NCI-H1105 (cell line): ENCODE measurements at places on chromosomes 5 and 9.

- no peak for DNase-seq
Observed at GRCh38 chr9:118959366-118959765, 409.9 kb downstream of the BRINP1 start.

GRCh38 chr9:81777482-81777881 is 88.1 kb upstream of the TLE1 start:
- DNase-seq = no peak

GRCh38 chr5:137142764-137143605 is 356.1 kb downstream of the SPOCK1 start:
- no peak for DNase-seq

- DNase-seq = no peak
Observed at GRCh38 chr5:174785120-174785680, 60.8 kb downstream of the MSX2 start.

DNA sequence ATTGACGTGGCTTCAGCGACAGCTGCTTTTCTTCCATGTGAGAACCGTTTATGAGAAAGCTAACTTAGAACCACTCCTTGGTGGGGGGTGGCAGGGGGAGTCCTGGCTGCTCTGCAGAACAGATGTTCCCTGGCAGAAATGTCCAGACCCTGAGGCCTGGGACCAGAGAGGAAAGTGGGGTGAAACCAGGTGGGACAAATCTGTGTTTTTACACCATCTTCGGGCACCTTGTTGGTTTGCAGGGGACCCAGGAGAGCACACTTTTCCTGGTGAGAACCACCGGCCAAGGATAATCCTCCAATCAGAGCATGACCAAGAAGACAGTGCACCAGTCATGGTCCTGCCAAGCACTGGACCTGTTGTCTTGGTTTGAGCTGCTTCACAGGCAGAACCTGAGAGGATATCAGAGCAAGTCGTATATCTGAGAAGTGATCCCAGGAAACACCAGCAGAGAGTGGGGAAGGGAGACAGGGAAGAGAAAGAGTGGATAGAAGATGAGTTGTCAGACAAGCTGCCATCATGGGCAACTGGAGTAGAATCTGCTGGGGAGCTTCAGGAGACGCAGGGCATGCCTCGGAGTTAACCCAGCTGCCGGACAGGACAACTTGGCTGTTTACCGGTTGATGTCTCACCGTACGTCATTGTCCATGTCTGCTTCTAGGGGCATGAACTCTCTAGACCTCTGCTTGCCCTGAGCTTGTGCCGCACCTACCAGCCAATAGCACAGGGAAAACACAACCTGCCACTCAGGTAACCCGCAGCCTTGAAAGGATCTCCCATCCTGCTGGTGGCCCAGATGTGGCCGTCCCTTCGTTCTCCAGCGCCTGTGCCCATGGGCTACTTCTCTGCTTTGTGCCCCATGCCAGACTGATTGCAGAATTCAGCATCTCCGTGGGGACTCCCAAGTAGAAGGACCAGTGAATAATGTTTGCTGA is 178.4 kb upstream of the MVB12B start:
- DNase-seq = no peak

DNA sequence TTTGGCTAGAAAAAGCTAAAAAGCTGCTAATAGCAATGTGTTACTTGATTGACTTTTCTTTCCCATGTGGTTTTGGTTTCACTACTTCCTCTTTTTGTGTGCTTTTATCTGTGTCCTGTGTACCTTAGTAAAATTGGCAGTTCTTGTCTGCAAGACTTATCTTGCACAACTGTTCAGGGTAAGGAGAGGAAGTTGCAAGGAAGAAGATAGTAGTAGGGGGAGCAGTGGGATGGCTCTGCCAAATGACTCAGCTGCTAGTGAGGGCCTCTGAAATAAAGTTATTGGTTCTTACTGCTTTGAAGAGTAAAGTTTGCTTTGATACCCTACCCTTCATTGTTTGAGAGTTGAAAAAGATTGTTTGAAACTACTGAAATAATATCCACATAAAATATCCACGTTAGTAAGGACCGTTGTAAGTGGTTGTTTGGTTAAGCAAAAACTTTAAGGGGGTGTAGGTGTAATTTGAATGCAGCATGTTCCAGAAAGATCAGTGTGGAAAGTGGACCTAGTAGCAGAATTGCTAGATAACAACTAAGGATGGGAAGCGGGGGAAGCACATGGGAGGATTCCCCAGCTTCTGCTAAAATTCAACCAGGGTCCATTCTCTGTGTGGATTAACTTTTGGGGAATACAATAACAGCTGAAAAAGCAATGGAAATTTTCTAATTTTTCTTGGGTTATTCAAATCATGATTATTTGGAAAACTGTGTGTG is 123.5 kb downstream of the SCAMP1 start:
- no peak for DNase-seq

DNA sequence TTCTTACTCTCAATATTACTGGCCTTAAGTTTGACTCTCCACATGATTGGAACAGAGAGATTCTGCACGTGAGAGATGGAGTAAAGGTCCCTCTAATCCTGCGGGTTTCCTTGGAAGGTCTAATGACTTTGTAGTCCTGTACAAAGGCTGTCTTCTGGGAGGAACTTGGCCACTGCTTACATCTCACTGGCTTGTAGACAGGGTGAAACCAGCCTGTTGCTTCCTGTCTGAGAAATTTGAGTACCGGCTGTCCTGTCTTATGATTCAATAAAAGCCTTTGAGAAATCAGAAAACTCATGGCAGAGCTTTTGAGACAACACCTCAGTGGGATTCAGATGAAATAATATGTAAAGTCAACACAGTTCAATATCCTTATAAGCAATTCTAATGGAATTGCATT is 43.0 kb downstream of the IL31RA start:
- no peak for DNase-seq

DNA sequence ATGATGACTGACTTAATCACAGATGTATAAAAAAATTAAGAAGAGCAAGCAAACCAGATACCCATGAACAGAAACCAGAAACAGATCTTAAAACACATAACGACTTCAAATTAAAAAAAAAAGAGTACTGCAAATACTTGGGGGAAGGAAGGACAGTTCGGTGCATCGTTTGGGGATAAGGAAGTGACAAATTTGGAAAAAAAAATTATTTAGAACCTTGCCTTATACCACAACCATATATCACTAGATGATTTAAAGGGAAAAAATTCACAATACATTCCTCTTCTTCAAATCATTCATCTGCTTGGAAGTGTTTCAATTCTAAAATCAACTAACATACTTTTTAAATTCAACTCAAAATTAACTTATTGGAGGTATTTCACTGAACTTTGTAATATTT is 1038.6 kb upstream of the DMAC1 start:
- no peak for DNase-seq

- DNase-seq = no peak
Observed at GRCh38 chr5:156589946-156590216, 260.2 kb upstream of the PPP1R2B start.
